Right ventricle myocardium inferior (tissue), 1 donor: ENCODE measurements at places on chromosomes 3 and 15. TPM values are rescaled to one million over a fixed set of nuclear protein-coding genes. Genes with fewer than 3 reads are reported as not detected.

DNA sequence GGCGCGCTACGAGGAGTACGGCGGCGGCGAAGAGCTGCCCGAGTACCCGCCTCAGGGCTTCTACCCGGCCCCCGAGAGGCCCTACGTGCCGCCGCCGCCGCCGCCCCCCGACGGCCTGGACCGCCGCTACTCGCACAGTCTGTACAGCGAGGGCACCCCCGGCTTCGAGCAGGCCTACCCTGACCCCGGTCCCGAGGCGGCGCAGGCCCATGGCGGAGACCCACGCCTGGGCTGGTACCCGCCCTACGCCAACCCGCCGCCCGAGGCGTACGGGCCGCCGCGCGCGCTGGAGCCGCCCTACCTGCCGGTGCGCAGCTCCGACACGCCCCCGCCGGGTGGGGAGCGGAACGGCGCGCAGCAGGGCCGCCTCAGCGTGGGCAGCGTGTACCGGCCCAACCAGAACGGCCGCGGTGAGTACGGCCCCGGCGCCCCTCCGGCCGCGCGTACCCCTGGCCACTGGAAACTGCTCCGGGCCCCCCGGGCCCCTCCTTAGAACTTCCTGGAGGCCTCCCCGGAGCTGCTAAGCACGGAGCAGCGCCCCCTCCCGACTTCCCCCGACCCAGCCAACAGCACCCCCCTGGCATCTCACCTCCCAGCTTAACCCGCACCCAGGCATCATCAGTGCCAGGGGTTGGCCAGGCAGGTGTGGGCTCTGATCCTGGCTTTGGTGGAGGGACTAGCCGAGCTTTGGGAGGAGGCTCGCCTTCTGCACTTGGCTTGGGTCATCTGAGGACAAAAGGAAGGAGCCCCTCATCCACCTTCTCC lies 1.4 kb downstream of the LOXL1 start:
- peak; percentile 89 for DNase-seq

- DNase-seq, result no peak
Observed at GRCh38 chr15:91021516-91022074, 799 bp downstream of the VPS33B start.

GRCh38 chr15:74201710-74202420 lies 722 bp downstream of the STRA6 start:
- peak; percentile 18 for DNase-seq

- no peak for DNase-seq
Observed at GRCh38 chr3:47663630-47664240, 85.1 kb upstream of the CSPG5 start.

DNA sequence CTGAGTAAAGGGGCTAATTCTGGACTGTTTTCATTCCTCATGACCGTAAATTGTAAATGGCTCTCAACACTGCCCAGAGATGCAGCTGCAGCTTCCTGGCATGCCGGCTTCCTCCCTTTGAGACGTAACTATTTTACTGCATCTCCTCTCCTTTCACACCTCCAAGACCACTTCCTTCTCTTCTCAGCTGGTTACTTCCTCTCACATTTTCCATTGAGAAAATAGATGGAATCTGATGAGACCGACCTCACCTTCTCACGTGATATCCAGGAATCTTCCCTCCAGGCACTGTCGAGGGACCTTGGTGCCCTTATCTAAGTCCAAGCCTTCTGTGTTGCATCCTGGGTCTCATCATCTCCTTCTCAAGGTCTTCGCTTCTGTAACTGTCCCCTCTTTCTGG lies 12.7 kb downstream of the LYSMD4 start:
- DNase-seq, result no peak

DNA sequence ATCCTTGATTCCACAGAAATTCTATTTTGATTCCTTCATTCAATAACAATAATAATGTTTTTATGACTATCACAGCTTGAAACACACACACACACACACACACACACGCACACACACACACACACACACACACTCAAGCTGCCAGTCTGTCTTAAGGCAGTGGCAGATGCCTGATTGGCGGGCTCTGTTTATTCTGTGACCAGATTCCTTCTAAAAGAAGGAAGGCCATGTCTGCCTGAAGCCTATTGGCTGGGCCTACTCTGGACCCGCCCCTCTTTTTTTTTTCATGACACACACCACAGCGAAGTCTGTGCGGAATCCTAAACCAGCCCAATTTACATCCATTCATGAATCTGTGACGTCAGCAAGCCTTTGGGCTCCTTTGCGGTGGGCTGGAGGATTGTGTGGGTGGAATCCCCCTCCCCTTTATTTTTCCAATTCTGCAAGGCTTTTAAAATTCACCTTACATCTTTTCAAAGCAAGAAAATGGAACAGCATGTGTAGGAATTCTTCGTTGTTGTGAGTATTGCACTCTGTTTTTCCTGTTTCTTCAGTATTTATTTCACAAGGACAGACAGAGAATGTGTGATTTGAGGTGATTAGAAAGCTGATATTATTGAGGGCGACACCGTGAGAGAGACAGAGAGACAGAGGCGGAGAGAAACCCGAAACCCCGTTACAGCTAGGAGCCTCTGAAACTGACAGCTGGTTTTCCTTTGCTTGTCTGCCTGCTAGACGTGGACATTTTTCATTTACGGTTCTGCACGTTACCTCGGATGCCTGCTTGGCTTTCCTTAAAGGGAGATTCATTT lies at the start of gene MAP3K13:
MAP3K13 (plus strand) TSS at position 287 of the 812 bp plus-strand sequence. CDS start 65,446 bp downstream, outside the sequence.
- DNase-seq, result peak; percentile 80

- DNase-seq, result no peak
Observed at GRCh38 chr15:77517579-77517978, 96.9 kb downstream of the HMG20A start.

- no peak for DNase-seq
Observed at GRCh38 chr3:85208650-85209049, 249.9 kb downstream of the CADM2 start.

DNA sequence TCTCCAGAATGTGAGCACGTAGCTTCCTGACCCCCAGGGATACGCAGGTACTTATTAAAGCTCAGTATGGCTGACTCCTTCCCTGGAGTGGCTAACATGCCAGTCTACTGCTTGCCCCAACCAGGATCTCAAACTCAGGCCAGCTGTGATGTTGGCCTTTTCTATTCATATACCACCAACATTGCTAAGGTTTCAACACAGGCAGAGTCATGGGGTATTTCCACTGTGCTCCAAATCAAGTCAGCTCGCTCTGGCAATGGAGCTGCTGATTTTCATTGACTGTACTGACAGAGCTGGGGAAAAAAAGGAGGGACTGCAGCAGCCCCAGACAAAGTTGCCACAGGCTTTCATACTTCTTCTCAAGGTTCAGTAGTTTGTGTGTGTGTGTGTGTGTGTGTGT lies 87.0 kb downstream of the CFAP20DC start:
- no peak for DNase-seq

DNA sequence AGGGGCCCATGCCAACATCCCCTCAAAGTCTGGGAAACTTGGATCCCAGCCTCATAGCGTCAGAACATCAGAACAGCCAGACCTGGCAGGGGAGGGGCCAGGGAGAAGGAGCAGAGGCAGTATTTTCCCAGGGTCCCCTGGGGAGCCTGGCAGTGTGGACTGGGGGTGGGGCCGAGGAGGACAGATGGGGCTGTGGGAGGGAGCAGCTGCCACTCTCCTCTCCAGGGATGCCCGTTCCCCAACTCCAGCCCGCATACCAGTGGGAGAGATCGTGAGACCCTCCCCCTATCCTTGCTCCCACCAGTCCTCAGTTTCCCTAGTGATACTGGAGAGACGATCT lies 6.5 kb upstream of the DNAJB8 start:
- no peak for DNase-seq

GRCh38 chr3:120449251-120449650 lies 1.5 kb downstream of the FSTL1 start:
- DNase-seq, result no peak

DNA sequence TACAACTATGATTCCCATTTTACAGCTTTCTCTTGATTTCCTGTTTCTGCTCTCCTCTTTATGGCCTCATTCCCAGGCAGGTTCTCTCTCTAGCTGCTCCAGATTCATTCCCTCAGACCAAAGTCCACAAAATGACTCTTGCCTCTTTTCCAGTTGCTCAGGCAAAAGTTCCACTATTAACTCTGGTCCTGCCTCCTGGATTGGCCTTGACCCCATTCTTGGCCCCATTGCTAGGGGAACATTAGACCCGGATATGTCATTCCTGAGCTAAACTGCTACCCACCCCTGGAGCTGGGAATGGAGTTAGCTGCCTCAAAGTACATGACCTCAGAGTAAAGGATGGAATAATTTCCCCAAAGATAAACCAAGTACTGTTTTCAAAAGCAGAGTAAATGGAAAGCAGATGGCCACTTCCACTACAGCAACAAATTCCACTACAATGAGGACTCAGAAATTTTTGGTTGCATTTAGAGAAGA lies 73.0 kb upstream of the GAP43 start:
- DNase-seq, result no peak

The SOX2 gene
- 0.27 TPM for total RNA-seq

The ZNF621 gene
- 10.5 TPM for total RNA-seq

The CADM2 gene
- total RNA-seq, result 0.76 TPM

The XYLB gene
- 0.57 TPM for total RNA-seq

The SELENOK gene
- total RNA-seq, result 112 TPM

The COLQ gene
- total RNA-seq, result 1.7 TPM

The ECE2 gene
- total RNA-seq, result not detected

The CCDC54 gene
- total RNA-seq, result not detected
